Sciatic nerve (tissue), 2 donors: ENCODE measurements at places on chromosomes 5 and 9.
A peak's percentile ranks its signal among the peaks of the same experiment; 100 is the strongest.

GRCh38 chr5:3220201-3220600 lies 375.4 kb upstream of the IRX1 start:
- no peak for DNase-seq

- DNase-seq = no peak
Observed at GRCh38 chr9:73265876-73266275, 114.2 kb downstream of the ANXA1 start.

DNA sequence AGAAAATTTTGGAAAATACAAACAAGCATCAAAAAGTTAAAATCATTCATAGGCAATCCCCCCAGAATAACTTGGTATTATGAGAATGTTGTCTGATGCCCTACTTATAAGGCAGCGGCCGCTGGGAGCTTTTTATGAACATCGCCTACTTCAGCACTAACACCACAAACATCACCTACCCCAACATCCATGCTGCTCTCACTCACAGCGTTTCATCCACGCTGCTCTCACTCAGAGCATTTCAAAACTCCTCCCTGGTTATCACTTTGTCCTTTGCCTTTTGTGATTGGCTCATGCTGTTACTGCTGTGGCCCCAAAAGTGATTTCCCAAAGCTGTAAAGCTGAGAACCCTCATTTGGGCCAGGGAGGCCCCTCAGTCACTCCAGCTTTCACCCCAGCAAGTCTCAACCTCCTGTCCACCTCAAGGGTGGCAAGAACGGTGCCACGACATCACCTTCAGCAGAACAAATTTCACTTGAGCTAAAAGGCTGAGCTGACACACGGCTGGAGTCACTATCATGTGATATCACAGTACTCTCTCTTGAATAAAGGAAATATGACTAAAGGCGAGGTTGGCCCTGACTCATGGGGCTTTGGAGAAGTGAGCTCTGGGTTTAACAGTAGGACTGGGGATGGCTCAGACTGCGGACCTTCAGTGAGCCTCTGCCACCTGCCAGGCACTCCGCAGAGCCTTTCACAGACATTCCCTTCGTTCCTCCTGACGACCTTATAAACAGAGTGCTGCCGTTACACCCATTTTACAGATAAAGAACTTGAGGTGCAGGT lies 25.2 kb downstream of the SHC3 start:
- no peak for DNase-seq

GRCh38 chr5:10081584-10081983 lies 168.1 kb downstream of the ATPSCKMT start:
- DNase-seq = no peak

GRCh38 chr5:148372893-148373292 lies 10.9 kb upstream of the FBXO38 start:
- no peak for DNase-seq

DNA sequence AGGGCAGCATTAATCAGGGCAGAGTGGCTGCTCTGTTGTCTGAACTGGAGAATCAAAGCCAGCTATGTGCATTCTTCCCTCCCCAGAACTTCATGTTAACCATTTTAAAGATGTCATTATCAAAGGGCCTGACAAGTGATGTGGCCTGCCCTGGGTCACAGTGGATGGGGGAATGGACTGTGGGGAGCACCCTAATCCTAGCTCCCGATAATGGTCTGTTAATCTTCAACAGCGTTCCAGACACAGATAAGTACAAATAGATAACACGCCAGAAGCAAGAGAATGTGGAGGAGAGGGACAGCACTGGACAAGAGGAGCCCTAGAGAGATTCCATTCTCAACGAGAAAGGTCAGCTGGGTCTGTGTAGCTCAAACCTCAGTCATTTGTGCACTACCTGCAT lies 77.5 kb downstream of the DPYSL3 start:
- DNase-seq = no peak

DNA sequence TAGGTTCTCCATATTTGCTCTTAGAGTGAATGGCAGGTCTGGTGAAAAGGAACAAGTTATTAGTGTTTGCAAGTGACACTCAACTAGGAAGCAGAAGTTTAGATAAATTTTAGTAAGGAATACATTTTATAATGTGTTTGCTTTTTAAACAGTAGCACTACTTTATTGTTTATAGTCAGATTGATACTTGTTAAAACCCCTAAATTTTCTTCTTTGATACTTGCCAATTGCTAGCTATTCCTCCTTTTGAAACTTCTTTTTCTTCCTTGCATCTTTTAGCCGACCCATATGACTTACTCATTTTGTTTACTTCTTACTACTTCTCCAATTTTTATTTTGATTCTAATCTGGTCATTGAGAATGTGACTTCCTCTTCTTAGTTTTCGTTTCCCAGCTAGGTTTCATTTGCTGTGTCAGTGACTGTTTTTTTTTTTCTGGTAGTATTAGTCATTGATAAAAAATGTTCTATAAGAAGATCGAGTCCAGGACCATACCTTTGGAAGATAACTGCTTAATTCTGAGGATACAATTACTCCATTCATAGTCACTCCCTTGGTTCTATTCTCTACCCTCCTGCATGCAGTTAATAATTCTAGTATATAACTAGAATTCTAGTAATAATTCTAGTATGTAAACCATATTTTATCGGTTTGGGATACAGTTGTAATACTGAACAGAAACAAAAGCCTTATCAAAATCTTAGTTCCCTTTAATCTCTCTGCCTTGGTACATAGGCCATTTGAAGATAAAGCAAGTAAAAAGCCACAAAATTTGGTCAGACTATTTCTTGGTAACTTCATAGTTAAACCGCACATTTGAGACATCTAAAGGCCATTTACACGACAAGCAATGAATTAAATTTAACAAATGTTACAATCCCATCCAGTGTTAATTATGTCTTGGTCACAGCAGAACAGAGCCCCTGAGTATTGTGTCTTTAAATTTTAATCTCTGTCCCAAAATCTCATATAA lies 2.8 kb upstream of the RICTOR start:
- DNase-seq = no peak

- DNase-seq = no peak
Observed at GRCh38 chr9:68707801-68708488, 2.9 kb downstream of the PIP5K1B start.

DNA sequence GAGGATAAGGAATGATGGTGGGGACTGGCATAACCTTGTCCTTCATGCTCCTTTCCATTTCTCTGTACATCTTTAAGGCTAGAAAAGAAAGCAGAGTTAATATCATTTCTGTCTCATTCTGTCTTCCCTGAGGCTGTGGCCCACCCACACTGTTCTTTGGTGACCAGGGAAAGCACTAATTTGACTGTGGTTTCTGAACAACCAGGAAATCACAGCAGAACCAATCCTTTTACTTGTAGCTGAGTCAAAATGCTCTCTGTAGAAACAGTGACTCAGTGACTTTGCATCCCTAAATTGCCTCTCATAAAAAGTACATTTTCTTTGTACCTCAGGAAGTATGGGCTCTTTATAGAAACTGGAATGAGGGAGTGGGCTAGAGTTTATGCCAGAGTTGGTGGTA lies 28.1 kb downstream of the IL33 start:
- DNase-seq = no peak

GRCh38 chr5:50855001-50855400 lies 188.6 kb downstream of the PARP8 start:
- DNase-seq = no peak

GRCh38 chr5:149775785-149776184 lies 45.7 kb downstream of the PPARGC1B start:
- DNase-seq = no peak

GRCh38 chr9:107275530-107275929 lies 7.5 kb upstream of the RAD23B start:
- no peak for DNase-seq

GRCh38 chr9:136725612-136726011 lies 13.2 kb downstream of the DIPK1B start:
- no peak for DNase-seq

- DNase-seq = no peak
Observed at GRCh38 chr9:133135146-133135745, 14.2 kb upstream of the RALGDS start.

DNA sequence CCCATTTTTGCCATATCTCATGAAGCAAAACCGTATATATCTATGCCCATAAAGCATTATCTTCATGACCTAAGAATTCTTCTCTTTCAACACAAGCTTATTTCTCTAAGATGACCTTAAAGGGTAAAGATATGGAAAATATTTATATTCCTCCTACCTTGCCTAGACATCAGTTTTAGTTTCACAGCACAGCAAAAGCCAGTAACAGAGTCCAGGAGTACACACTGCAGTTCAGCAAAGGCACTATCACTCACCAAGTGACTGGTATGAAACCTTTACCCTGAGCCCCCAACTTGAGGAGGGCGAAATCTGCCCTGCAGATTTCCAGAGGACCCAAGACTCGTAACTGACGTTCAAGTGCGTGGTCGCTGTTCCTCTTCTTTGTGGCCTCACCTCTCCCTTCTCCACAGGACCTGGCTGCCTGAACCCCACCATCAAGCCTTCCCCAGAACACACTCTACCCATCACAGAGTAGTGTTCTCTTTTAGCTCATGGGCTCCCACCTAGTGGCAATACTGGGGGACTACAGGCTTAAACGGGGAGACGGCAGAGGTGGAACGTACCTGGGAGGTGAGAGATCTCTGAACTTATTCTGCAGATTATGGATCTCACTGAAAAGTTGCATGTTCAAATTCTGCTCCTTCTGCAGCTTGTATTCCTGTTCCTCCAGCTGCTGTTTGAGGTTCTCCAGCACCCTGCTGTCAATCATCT lies 141.0 kb downstream of the CDK5RAP2 start:
- no peak for DNase-seq

GRCh38 chr5:159877016-159877415 lies 39.3 kb upstream of the ADRA1B start:
- no peak for DNase-seq

DNA sequence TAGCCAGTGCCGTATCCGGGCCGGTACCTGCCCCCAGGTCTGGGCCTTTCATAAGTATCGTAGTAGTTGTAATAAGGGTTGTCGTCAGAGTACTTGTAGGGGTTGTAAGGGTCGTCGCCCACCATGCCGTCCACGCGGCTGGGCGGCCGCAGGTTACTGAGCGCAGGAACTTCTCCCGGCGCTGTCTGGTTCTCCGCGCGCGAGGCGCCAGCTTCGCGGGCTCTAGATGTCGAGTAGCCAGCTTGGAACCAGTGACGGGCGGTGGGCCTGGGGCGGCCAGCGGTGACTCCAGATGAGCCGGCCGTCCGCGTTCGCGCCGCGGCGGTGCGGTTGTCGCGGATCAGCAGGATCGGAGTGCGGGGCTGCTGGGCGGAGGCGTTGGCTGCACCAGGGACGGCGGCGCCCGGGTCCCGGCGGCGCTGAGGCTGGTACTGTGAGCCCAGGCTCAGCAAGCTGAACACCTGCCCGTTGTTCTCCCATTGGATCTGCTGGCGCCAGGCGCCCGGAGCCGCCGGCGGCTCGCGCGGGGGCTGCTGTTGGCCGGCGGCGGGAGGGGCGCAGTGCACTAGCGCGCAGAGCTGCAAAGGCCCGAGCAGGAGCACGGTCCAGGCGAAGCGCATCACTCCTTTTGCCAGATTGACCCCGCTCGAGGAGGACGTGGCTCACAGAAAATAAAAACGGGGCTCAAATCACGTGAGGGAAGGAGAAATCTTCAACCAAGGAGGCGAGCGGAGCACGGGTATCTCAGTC lies 518 bp downstream of the LOX start:
- DNase-seq = peak; percentile 63

- DNase-seq = no peak
Observed at GRCh38 chr5:178214160-178214803, 9.9 kb downstream of the HNRNPAB start.

- no peak for DNase-seq
Observed at GRCh38 chr5:1808439-1808838, 7.2 kb downstream of the NDUFS6 start.

DNA sequence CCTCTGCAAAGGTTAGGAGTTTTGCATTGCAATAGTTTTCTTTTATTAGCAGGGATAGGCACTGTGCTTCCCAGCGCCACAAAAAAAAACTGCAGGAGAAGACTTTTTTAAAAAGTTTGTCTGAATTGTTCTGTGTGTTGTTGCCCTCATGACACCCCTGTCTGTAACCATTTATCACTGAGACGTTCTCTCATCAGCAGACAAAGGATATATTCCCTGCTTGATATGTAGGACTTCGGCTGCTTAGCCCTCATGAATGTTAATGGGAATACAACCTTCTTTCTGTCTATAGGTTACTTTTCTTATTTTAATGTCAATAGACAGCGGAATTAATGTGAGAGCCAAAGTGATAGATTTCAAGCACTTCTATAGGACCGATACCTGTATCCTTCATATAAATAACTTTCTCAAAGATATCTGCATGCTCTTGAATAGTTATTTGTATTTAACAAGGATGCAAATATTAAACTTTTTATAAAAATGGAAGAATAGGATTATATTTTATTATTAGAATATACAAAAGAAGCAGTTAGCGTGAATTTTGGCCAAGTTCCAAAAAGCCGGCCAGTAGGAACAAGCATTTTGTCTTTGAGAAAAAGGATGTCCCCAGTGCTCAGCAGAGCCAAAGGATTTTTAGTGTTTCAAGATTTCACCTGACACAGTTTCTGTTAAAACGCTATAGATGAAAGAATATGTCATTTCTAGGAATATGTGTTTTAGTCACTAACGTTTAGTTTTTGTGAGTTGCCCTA lies 1.5 kb upstream of the LYSMD3 start:
- DNase-seq = no peak

DNA sequence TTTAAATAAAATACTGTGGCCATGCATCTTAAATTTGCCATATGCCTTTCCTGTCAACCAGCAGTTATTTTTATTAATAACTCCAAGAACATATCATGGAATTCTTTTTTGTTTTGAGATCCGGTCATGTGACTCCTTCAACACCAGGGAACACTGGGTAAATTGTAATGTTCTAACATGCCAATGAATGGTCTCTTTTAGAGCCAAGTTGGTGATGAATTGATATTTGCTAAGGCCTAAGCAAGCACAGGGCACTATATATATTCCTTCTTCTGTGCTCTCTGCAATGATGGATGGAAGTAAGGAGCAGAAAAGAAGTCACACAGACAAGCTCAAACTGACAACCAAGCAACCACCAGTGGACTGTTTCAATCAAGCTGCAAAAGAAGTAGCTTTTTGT lies 124.0 kb downstream of the EFNA5 start:
- no peak for DNase-seq

DNA sequence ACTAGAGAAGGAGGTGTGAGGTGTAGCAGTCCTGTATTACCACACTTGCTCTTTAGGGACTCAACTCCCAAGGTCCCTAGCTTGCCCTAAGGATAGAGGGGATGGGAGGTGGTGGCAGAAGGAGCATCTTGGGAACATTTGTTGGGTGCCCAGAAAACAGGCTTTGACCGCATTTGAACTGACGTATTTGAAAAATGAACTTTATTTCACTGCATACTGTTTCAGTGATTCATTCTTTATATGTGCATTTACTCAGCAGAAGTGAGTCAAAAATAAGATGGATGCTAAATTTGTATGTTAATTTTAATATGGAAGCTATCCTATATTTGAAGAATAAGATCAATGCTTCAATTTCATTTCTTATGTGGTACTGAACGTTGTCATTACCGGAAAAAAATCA lies 18.7 kb downstream of the DMRT3 start:
- no peak for DNase-seq

DNA sequence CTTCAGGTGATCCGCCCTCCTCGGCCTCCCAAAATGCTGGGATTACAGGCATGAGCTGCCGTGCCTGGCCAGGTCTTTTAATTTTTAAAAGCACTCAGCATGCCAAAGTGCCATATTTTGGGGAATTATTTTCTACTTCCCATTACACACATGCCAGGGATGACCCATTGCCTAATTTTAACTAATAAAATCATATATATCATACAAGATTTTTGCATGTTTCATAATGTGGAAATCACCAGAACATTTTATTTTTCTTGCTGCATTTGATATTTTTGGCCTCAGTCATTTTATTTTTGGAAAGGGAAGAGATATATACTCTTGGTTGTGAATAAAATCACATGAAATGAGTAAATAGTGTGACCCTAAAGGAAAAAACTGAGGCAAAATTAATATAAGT lies 45.3 kb upstream of the TENT2 start:
- no peak for DNase-seq

- no peak for DNase-seq
Observed at GRCh38 chr5:127053049-127053448, 20.3 kb downstream of the C5orf63 start.
